SJCRH30 (cell line): ENCODE measurements at places on chromosomes 6 and 20. TPM values are rescaled to one million over a fixed set of nuclear protein-coding genes. Genes with fewer than 3 reads are reported as not detected.

DNA sequence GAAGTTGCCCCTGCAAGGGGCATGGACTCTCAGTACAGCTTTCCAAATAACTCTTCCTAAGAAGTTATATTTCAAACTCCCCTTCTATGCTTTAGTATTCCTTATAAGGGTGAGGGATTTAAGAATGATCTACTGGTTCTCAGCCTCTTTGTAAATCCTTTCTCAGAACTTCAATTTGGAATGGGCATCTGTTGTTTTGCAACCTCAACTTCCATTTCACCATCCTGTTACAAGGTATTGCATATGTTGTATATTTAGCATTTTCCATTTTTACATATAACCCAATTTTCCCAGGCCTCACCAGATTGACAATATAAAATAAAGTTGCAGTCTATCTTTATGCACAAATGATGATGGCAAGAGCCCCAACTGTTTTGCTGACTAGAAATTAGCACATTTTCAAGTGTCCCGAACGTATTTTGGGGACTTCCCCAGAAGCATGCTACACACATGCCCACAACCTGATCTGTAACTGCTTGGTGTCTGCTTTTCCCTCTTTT, 154.9 kb upstream of the CARMIL1 start:
- DNase-seq, result no peak

DNA sequence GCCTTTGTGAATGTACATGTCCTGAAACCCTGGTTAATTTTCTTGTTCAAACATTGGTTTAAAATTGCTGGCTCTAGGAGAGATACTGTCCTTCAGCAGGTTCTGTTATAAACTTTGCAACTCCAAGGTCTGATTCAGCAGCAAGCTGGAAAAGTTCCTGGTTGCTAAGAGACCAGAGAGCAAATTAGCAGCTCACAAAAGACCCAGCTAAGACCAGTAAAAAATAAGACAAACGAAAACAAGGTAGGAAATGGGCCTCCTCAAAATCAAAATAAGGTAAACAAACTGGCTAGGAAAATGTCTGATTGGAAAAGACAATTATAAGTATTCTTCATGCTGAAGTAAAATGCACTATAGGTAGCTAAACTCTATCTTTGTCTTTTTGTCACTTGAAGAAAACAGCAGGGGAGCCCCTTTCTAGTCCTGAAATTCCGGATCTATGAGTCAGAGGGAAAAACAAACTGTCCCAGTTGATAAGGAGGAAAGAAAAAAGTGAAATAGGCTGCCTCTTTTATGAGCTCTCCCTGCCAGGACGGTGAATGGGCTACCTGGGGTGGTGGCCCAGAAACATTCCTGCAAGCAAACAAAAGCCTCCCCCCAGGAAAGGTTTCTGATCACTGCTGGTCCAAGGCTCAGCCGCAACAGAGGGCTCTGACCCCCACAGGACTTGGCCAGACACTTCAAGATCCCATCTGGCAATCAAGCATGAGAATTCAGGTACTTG, 41.6 kb downstream of the UNC5CL start:
- DNase-seq, result peak; percentile 16

- DNase-seq, result no peak
Observed at GRCh38 chr20:59163631-59164530, at the start of gene ZNF831. TSS of gene ZNF831 (plus strand) at chr20:59163821. CDS start at chr20:59191020, 27,199 bp downstream.

UNC5CL gene
- total RNA-seq, result 0.23 and 0.40 TPM in 2 replicates

DNA sequence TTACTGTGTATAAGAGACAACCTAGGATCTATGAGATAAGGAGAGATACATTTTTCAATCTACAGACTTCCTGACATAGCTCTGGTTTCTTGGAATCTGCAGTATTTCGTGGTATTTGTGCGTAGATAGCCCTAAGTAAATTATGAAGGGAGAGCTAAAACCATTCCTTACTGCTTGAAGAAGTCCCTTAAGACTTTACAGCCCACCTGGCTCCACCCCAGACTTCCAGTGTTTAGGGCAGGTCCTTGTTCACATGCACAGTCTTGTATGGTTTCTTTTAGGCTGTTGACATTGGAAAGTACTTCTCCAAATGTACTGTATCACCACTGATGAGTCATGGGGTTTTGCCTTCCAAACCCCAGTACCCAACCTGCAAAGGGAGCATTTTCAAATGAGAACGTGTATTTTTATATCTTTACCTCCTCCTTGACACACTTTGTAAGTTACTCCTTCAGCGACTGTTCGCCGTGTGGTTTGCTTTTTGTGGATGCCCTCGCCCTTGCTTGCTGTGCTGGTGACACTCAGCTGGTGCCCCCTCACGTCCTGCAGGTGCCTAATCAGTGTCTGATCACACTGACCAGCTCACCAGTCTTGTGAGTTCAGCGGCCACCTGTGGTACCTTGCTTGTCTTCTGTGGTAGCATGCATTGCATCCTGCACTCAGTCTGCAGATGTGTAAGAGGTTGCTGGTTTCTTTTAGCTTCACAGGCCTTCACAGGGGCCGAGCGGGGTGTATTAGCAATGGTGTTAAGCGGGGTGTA, 73.3 kb downstream of the IGF2R start:
- no peak for DNase-seq

DNA sequence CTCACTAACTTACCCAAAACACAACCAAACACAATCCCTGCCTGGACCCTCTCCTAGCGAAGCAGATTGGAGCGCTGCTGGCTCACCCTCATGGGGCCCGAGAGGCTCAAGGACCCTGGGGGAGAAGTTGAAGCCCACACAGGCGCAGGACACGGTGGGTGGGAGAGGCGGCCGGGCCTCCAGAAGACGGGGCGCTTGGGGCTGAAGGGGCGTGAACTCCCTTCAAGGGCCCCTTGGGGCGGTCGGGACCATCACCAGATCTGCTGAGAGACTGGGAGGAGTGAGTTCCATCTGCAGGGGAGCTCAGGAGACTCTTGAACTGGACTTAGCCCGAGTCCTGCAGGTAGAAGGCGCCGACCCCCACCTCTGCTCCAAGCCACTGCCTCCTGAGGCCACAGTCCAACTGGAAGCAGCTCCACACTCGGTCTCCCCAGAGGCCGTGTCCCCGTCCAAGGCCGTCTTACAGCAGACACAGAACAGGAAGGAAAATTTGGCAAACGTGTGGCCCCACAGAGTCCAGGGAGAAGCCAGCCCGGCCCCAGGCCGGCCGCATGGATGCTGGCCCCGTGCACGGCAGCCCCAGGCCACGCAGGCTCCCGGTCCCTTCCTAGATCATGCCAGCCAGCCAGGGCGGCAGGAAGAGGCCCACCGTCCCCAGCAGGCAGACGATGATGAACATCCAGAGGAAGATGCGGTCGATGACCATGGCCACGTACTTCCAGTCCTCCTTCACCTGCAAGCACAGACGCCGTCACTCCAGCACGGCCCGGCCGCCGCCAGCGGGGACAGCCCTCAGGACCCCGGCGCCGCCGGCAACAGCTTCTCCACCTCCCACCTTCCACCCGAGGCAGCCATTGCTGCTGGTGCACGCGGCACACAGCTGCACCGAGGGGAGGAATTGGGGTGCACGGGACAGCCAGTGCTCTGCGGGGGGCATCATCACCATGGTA, 14.7 kb downstream of the CHRNA4 start:
- no peak for DNase-seq

GSTA2 gene
- not detected in 2 replicates for total RNA-seq

DNA sequence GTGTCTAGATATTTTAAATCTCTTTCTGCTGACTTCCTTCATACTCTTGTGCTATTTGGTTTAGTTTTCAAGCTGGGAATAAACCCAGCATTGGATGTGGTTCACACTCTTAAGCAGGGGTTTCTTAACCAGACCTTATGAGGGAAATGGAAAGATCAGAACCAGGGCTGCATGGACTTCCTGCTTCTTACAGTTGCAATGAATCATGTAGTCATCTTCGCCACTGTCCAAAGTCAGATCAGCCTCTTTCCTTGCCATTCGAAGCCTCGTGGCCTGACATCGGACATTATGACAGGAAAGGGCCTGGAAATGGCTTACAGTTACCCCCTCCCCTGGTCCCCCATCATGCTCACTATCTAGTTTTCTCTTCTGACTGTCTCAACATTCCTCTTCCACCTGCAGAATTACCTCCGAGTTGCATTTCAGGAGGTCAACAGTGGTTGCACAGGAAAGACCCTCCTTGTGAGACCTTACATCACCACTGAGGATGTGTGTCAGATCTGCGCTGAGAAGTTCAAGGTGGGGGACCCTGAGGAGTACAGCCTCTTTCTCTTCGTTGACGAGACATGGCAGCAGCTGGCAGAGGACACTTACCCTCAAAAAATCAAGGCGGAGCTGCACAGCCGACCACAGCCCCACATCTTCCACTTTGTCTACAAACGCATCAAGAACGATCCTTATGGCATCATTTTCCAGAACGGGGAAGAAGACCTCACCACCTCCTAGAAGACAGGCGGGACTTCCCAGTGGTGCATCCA, 16.8 kb upstream of the NAA20 start:
- no peak for DNase-seq

DNA sequence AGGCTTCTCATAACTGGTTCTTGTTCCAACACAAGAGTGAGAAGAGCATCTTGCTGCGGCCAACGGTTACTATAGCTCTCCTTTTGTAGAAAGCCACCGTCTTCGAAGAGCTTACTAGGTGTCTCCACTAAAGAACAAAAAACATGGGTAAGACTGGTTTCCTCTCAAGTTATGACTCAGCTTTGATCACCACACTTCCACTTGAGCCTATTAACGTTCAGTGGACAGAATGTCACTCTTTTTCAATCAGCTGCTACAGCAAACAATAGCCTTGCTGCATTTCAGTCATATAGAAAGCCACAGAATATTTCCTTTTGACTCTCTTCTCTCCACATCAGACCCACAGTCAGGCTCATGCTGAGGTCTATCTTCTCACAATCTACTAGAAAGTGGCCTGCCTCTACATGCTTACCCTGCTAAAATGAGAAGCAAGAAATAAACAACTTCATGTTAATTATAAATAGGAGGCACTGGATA, 243.5 kb upstream of the PREP start:
- no peak for DNase-seq

NEU1 gene
- total RNA-seq, result 21.2 and 23.3 TPM in 2 replicates

- no peak for DNase-seq
Observed at GRCh38 chr6:57822896-57823358, 505.5 kb downstream of the PRIM2 start.

GRCh38 chr6:62285612-62286469, at the start of gene KHDRBS2:
TSS of gene KHDRBS2 (minus strand) at chr6:62286225.
- peak; percentile 3 for DNase-seq
